ENCODE measurements at places on chromosomes 12 and 14. TPM values are rescaled to one million over a fixed set of nuclear protein-coding genes. Genes with fewer than 3 reads are reported as not detected.

The GPR162 gene
- total RNA-seq: 0.70 TPM

The TSHR gene
- not detected for total RNA-seq

The DHH gene
- not detected for total RNA-seq

The TMTC1 gene
- total RNA-seq: 0.13 TPM

The CERS5 gene
- 24.2 TPM for total RNA-seq

The DDN gene
- total RNA-seq: 0.97 TPM

The ACVRL1 gene
- total RNA-seq: 0.15 TPM

The CBLN3 gene
- total RNA-seq: 1.4 TPM

The SDR9C7 gene
- total RNA-seq: not detected

Data from A549 treated with RU486 at 1 μM for 4 hours (cell line).